Thyroid gland (tissue), 4 donors: ENCODE measurements at places on chromosomes 2 and 18.

DNA sequence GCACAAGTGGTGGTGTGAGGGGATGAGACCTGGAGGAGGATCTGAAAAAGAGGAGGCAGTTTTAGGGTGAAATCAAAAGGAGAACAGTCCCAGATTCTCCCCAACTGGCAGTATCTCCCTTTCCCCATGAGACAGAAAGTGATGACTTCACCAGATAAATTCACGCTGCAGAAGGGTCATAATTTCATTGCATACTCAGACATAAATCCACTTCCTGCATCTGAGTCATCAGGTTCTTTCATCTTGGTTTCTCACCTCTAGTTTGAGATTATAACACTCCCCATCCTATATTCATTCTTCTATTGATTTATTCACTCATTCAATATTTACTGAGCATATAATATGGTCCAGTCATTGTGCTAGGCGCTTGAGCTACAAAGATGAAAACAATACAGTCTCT, 64.7 kb downstream of the CCDC148 start:
- DNase-seq: no peak

DNA sequence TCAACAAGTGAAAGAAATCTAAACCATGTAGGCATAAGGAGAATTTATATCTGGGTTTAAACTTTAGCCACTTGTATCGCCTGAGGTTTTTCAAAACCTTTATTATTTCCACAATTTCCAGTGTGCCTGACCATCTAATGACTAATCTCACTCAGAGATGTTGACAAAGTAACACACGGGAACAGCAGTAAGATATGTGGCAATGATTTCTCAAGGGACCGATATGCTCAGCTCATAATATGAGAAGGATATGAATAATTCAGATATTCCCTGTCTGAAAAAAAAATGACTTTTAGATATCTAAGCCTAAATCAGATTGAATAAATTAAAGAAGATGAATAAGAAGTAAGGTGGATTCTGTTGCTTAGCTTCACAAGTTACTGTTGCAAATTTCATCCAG, 43.5 kb downstream of the TMEM163 start:
- no peak for DNase-seq

GRCh38 chr18:48330016-48330991, 78.9 kb downstream of the ZBTB7C start:
- peak; percentile 60 for DNase-seq

- DNase-seq: peak; percentile 38
Observed at GRCh38 chr2:61328707-61329251, 142.1 kb downstream of the USP34 start.

GRCh38 chr18:48951448-48952286, 902 bp upstream of the SMAD7 start:
- DNase-seq: peak; percentile 90

GRCh38 chr2:54041135-54041534, 70.3 kb upstream of the PSME4 start:
- DNase-seq: no peak

- no peak for DNase-seq
Observed at GRCh38 chr2:66446941-66447340, 12.0 kb downstream of the MEIS1 start.

DNA sequence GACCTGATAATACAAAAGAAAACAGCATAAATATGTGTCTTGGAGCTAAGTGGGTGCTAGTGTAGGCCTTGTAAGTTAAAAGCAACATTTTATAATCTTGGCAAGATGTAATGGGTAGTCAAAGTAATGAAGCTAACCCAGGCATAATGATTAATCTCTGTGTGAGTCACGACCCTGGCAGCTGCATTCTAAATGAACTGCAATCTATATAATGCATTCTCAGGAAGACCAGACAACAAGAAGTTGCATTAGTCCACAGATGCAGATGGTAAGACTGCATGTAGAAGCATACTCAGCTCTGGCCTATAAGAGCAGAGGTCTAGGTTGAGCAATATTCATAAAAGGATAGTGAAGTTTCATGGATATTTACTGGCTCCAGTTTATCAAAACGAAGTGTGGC, 85.6 kb upstream of the ETAA1 start:
- DNase-seq: no peak

GRCh38 chr2:26401739-26402541, at the start of gene DRC1:
DRC1 (plus strand) TSS chr2:26401920; CDS start chr2:26401990, 70 bp downstream.
- peak; percentile 92 for DNase-seq
